ENCODE measurements at places on chromosomes 11 and 22. TPM values are rescaled to one million over a fixed set of nuclear protein-coding genes. Genes with fewer than 3 reads are reported as not detected.
A peak's percentile ranks its signal among the peaks of the same experiment; 100 is the strongest.

DNA sequence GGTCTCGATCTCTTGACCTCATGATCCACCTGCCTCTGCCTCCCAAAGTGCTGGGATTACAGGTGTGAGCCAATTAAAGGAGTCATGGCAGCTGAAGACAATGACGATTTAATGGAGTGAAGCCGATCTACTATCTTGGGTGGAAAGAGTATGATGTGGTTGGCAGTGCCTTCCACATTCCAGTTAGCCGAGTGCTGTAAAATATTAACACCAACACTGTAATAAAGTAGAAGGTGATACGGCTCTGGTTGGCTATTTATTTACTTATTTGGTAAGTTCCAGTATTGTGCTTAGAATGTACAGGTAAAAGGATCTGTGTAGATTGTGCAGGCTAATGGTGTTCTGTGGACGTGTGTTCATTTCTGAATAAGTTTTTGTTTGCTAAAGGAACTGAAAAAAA lies 149.6 kb upstream of the MTMR2 start:
- DNase-seq: no peak

TMEM86A gene
- 3.6 TPM for polyA plus RNA-seq

DNA sequence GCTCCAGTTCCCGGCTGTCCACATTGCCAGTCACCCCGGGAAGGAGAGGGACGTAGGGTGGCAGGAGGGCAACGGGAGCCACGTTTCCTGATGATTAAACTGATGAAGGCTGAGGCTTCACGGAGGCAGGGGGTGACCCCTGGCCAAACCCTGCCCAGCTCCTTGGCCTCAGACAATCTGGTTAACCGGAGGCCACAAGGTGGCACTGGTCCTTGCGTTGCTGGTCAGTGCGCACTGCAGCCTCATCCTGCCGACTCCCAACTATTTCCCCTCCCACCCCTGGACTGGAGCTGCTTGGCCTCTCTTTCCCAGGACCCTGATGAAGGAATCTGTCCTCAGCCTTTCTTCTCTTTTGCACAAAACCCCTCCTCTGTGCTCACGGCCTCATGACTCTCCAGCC lies 75.3 kb downstream of the PDE2A start:
- peak; percentile 26 for DNase-seq

CNTF gene
- 0.66 TPM for polyA plus RNA-seq

- no peak for DNase-seq
Observed at GRCh38 chr11:28559492-28559891, 451.3 kb downstream of the METTL15 start.

DNA sequence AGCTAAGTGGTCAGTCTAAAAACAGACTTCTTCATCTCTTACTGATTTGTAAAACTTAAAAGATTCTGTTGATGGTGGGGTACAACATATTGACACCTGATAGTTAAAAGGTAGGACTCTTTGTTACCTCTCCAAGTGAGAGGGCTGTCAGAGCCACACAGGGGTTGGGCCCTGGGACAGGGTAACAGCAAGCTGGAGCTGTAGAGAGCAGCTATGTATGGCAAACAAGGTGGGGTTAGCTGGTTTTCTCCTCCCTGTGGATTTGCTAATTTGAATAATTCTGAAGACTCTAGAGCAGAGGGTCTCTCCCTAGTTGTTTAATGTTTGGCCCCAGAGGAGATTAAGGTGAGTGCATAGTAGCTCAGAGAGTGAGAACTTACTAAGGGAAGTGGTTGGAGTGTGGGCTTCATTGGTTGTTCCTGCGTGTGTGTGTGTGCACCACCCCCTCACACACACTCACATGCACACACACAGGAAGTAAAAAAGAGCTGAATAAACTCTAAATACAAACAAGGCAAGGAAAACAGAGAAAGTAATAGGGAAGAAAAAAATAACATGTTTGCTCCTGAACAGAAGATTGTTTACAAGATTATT lies 9.2 kb upstream of the GAS2 start:
- no peak for DNase-seq

GRCh38 chr11:64207256-64208085 lies 950 bp downstream of the FERMT3 start:
- DNase-seq: peak; percentile 66
